ENCODE measurements at places on chromosomes 13 and 19.

- DNase-seq: no peak
Observed at GRCh38 chr19:29724746-29725145, 9.7 kb upstream of the C19orf12 start.

DNA sequence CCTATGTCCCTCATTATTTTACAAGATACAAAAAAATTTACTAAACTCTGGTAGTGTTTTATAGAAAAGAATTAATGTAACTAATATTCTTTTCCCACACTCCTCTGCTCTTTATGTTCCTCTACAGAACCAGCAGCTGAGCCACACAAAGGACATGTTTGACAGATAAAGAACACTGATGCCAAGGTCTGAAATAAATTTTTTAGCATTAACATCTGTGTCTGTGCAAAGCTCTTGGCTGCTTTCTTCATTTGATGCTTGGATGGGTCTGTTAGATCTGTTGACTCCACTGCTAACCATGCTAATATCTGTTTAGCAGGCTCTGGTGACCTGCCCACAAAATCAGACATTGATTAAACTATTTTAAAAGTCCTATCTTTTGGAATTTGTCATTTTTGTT is 2363.8 kb downstream of the PCDH9 start:
- DNase-seq: no peak

GRCh38 chr19:15173746-15174404 is 26.9 kb downstream of the NOTCH3 start:
- no peak for DNase-seq

GRCh38 chr13:102846261-102847015 is 606 bp downstream of the ERCC5 start:
- DNase-seq: peak; percentile 42

GRCh38 chr19:1285737-1286360 is at the start of gene EFNA2:
EFNA2 (plus strand) TSS chr19:1285873; CDS start chr19:1286169, 296 bp downstream.
- DNase-seq: no peak

DNA sequence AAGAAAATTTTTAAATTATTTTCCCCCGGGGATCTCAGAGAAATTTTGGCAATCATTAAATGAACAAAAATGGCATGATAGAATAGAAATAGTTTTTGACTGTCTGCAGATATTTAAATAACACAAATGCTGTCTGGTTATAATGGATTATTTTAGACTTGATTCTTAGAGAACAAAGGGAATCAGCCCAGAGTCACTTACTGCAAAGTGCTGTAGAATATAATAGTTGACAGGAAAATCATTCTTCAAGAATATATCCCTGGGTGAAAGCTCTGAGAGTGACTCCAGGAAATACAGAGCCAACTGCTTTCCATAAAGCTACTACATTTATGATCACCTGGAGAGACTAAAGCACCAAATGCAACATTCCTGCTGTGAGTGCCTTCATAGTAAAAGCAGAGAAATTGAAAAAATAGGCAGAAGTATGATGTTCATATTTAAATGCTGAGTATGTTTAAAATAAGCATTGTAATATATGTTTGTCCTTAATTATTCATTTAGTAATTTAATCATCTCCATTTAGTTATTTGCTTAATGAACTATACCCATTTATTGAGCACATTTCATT is 1765.8 kb downstream of the SLITRK1 start:
- DNase-seq: no peak

GRCh38 chr19:16824658-16825311 is 4.4 kb upstream of the SIN3B start:
- DNase-seq: no peak

- DNase-seq: no peak
Observed at GRCh38 chr19:38211766-38212165, 12.3 kb downstream of the DPF1 start.

DNA sequence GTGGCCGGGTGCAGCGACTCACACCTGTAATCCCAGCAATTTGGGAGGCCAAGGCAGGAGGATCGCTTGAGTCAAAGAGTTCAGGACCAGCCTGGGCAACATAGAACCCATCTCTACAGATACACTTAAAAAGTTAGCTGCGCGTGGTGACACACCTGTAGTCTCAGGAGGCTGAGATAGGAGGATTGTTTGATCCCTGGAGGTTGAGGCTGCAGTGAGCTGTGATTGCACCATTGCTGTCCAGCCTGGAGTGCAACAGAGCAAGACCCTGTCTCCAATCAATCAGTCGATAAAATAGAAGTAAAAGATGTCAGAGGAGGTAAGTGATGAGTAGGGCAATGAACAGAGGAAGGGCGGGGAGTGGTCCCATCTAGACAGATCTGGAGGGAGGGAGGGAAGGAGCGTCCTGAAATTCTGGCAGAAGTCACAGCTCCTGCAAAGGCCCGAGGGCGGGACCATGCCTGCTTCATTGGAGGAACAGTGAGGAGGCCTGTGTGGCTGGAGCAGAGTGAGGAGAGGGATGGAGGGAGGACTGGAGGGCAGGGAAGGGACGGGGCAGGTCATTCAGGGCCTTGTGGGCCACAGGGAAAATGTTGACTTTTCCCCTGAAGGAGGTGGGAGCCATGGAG is 9.7 kb downstream of the SMIM24 start:
- DNase-seq: no peak

DNA sequence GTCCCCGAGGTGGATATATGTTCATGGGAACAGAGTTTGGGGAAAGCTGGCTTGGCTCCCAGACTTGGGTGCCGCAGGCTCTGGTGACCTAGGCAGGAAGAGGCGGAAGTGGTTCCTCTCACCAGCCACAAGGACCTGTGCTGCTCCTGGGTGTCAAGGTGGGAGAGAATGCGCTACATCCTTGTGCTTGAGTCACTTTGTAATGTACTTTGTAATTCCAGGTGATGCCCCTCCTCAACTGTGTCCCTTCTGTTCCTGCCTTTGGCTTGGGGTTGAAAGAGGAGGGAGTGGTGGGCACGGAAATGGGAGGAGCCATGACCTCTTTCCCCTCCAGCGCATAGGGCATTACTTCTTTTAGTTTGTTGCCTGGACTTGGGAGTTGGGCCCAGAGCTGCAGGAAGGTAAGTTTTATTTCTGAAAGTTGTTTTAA is 10.9 kb downstream of the GARRE1 start:
- no peak for DNase-seq

DNA sequence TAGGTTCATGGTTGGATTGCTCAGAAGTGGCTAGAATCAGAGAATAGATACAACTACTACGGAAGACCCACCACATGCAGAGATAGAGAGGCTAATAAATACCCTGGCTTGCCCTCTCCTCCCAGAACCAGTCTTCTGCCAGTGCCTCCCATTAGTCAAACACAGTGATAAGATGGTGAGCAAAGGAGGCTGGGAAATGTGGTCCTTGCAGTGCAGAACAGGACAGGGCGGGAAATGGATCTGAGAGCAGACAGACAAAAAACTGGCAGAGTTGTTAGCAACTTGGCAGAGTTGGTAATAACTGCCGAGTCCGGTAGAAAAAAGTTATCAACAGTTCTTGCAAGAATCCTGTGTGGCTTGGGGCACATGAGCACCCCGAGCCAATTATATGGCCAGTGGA is 8.7 kb downstream of the KLK1 start:
- DNase-seq: no peak

GRCh38 chr13:93226623-93227279 is at the start of gene GPC6:
GPC6 (plus strand) TSS chr13:93226807.
- DNase-seq: no peak

DNA sequence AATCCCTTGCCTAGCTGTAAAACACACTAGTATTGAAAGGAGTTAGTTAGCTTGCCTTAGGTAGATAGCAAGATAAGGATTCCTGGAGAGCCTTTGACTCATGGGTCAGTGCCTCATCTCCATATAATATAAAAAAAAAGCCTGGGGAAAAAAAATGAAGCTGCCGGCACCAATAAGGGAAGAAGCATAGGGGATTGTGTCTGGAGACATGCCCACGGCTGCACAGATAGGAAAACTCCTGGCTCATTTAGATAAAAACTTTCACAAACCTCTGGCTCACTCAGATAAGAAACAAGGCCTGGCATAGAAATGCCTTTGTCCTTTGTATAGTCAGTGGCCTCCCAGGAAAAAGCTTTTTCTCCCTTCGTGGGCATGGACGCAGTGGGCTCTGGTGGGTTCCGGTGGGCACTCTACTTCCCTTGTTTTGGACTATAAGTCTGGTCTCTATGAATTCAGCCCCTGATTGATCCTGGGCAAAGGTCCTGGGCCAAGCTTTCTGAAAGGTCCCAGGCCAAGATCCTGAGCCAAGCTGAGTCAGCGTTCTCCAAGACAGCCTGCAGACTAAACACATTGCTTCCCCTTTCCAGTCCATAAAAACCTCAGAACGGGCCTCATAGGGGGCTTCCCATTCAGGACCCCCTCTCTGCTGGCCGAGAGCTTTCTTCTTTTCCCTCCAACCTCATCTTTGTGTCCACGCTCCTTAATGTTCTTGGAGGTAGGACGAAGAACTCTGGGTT is 4.9 kb upstream of the OR7A17 start:
- no peak for DNase-seq

- no peak for DNase-seq
Observed at GRCh38 chr13:43653395-43653794, 133.4 kb downstream of the ENOX1 start.

DNA sequence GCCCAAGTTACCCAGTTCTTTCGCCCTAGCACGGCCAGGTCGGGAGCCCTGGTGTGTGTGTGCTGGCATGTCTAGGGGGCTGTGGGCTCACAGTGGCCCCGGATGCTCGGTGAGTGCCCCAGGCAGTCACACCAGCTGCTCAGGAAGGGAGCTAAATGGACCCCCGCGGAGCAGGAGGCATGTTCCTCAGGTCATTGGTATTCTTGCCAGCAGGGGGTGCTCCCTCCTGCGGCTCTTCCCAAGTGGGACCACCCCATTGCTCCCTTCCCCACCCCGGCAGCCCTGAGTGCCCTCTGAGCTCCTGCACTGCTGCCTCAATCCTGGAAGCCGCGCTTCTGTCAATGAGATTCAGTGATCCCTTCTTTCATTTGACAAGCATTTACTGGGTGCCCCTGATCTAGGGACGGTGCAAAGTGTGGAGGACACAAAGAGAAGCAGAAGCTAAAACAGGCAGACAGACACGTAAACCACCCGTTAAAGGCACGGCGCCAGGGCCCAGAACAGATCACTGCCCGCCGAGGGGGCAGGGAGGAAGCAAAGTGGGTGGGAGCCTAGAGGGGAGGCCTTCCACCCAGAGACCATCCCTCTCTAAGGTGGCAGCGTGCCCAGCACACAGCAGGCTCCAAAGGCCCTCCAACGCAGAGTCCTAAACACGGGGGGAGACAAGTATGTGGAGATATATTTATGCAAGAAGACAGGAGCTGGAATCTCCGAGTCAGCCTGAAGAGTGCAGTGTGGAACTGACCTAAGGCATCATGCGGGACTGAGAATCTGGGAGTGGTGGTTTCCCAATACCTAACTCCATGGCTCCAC is 5.2 kb upstream of the ADPRHL1 start:
- no peak for DNase-seq

DNA sequence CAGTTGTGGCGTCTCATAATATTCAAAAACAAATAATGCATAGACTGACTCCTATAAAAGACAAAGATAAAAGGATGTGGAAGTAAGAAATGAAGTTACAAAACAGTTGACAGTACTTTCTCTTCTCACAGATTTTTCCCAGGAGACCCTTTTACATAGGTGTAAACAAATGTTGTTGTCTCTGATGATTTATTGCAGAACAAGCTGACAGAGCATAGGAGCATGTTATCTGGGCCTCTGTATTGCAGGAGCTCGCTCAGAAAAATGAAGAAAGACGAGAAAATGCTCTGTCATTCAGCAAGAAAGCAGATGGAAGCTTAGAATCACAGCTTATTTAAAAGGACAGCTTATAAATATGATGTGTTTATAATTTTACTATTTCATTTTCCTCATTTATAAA is 353.6 kb upstream of the GPC6 start:
- DNase-seq: no peak

GRCh38 chr13:29362849-29363604 is 232.5 kb downstream of the SLC7A1 start:
- no peak for DNase-seq

DNA sequence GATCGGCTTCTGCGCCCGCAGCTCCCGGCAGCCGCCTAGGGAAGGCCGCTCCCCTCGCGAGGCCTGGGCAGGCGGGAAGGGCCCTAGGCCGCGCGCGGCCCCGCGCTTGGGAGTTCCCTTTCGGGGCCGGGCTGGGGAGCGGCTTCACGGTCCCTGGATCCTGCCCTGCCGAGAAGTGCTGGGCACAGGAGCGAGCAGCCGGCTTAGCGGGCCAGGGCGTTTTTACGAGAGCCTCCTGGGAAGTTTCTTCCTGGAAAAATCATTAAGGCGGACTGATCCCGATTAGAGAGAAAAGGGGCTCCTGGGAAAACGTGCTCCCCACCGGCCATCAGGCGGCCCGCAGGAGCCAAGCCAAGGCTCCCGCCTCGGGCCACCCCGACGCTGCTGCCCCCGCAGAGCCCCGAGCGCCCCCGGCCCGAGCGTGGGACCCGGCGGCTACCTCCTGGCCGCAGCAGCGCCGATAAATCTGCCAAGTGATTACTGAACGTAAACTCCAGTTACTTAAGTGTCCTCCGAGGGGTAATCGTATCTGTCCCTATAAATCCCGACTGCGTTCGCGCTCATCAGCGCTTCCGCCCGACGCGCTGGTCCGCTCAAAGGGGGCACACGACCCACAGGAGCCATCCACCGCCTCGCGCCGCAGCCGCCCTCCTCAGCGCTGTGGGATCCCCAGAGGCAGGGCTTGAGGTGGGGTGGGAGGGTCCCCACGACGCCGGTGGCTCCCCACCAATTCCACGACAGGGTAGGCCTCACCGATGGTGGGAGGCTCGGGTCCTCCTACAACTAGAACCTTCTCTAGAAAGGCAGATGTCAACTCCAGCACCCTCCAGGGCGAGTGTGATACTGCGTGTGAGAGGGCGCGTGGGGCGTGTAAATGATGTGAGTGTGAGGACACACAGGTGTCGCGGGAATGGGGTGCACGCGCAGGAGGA is 2.8 kb downstream of the ZIC5 start:
- DNase-seq: no peak

- DNase-seq: no peak
Observed at GRCh38 chr13:46507981-46508380, 45.0 kb upstream of the LRCH1 start.

- DNase-seq: no peak
Observed at GRCh38 chr19:1987197-1988187, 28.0 kb downstream of the BTBD2 start.

- DNase-seq: no peak
Observed at GRCh38 chr13:22235285-22235949, 564.5 kb downstream of the FGF9 start.

DNA sequence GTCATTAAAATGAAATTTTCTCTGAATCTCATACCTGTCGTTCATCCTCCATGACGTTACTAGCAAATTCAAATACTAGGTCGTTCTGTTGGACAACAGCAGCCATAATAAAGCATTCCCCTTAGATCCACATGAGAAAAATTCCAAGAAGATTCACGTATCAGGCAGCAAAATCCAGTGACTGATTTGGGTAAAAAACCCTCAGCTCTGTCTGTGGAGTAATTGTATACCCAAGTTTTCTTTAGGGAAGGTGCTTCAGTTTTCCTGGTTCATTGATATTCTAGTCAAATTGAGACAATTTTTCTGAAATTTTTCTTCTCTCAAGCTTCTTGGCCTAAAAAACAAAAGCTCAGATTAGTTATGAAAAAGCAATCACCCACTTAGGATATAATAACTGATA is 37.2 kb downstream of the ELF1 start:
- DNase-seq: no peak

- no peak for DNase-seq
Observed at GRCh38 chr19:15292140-15292539, 40.2 kb downstream of the BRD4 start.

GRCh38 chr13:23107665-23108064 is 73.1 kb upstream of the SGCG start:
- DNase-seq: no peak

- no peak for DNase-seq
Observed at GRCh38 chr19:46270521-46271256, 26.2 kb upstream of the HIF3A start.

GRCh38 chr19:2120821-2121220 is 24.1 kb downstream of the IZUMO4 start:
- DNase-seq: no peak

GRCh38 chr13:45232591-45232990 is 31.7 kb upstream of the KCTD4 start:
- DNase-seq: no peak

Data from activated naive CD4-positive, alpha-beta T cell treated with anti-CD3 and anti-CD28 coated beads, Interleukin-2, amount 50 U/mL, for 16 hours (primary cell).